Activated naive CD4-positive, alpha-beta T cell (primary cell): ENCODE measurements at places on chromosomes 6 and 20.
A peak's percentile ranks its signal among the peaks of the same experiment; 100 is the strongest.

DNA sequence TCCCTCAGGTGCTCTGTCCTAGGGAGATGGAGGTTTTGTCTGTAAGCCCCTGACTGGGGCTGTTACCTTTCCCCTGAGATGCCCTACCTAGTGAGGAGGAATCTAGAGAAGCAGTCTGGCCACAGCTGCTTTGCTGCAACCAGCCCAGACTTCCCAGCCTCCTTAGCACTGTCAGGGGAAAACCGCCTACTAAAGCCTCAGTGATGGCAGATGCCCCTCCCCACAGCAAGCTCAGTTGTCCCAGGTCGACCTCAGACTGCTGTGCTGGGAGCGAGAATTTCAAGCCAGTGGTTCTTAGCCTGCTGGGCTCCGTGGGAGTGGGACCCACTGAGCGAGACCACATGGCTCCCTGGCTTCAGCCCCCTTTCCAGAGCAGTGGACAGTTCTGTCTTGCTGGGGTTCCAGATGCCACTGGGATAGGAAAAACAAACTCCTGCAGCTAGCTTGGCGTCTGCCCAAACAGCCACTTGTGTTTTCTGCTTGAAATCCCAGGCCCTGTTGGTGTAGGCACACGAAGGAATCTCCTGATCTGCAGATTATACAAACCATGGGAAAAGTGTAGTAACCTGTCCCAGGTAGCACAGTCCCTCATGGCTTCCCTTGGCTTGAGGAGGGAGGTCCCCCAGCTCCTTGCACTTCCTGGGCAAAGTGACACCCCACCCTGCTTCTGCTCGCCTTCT, 146.4 kb upstream of the PROKR2 start:
- DNase-seq, result no peak

GRCh38 chr20:1435337-1435699, 31.3 kb downstream of the NSFL1C start:
- no peak for DNase-seq

DNA sequence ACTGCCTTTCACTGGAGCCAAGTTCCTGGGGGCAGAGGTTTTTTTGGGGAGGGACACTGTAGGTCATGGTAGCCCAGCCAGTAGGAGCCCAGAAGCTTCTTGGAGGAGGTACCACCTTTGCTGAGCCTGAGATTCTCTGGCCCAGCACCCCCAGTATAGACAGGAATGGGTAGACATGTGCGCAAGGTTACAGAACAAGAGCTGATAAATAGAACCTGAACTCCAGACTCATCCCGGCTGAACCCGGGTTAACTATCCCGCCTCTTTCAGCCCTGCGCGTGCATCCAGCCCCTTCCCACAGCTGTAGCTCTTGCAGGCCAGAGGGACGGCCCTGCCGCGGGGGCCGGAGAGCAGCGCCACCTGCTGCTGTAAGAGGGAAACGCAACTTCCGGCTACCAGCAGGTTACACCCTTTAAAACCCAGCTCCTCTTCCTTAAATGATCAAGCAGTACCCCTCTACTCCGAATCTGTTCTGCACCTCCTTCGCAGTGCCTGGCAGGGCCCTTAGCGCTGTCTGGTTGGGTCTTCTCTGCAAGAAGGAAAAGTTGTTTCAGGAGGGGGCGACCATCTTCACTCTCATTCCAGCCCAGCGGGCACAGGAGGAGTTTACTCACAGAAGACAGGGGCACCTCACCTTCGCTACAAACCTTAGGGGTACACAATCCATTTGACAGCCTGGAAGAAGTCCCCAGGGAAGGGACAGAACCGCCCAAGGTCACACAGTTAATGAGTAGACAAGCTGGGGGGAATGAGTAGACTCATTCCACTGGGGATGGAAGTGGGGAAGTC, 7.5 kb downstream of the SRXN1 start:
- DNase-seq, result peak; percentile 24

GRCh38 chr20:40416274-40416673, 272.8 kb downstream of the MAFB start:
- DNase-seq, result no peak

DNA sequence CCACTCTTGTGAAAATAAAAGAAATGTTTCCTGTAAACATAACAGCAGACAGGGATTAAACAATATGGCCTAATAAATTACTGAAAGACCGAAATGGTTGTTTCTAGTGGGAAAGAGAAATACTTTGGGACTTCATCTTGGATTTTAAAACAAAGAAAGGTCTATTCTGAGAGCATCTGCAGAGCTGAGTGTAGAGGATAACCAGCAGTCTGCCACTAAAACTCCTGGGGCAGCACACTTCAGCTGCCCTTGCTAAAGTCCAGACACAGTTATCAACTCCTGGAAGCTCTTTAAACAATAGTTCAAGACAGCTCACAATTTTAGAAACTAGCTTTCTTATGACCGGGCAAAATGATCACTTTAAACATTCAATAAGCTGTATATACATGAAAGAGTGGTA, 38.6 kb downstream of the AKIRIN2 start:
- DNase-seq, result no peak

GRCh38 chr20:4711511-4711910, 10.2 kb upstream of the PRND start:
- no peak for DNase-seq

GRCh38 chr20:63125838-63126601, 89.9 kb downstream of the YTHDF1 start:
- no peak for DNase-seq

GRCh38 chr6:36336208-36336710, 429 bp downstream of the BNIP5 start:
- no peak for DNase-seq

DNA sequence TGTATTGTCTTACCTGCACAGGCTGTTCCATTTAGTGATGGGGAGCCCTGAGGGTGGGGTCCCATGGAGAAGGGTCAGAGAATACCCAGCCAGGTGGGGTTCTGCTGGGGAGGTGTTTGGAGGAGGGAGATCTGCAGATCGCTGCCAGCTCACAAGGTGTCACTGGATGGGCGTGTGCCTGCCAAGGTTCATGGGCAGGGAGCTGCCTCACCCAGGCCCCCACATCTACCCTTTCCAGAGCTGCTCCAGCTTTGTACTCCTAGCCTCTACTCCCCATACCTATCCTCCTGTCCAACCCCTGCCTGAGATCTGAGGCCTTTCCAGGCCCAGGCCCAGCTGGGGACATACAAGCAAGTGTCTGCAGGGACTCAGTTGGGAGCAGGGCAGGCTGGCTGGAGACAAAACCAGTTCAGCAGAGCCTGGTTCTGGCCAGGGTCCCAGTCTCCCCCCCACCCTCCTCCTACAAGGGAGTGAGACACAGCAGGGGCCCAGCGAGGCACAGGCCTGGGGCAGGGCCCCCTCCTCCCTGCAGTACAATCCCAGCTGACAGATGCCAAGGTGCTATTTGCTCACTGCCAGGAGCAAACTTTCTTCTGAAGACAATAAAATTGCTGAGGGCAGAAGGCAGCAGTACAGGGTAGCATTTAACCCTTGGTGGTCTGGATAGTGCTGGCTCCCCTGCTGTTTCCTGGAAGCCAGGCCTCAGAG, 19.7 kb downstream of the SPDEF start:
- DNase-seq, result no peak

GRCh38 chr20:56828402-56828801, 199.3 kb downstream of the TFAP2C start:
- no peak for DNase-seq

- DNase-seq, result no peak
Measured at GRCh38 chr20:49765846-49766541, 46.6 kb upstream of the SLC9A8 start.

DNA sequence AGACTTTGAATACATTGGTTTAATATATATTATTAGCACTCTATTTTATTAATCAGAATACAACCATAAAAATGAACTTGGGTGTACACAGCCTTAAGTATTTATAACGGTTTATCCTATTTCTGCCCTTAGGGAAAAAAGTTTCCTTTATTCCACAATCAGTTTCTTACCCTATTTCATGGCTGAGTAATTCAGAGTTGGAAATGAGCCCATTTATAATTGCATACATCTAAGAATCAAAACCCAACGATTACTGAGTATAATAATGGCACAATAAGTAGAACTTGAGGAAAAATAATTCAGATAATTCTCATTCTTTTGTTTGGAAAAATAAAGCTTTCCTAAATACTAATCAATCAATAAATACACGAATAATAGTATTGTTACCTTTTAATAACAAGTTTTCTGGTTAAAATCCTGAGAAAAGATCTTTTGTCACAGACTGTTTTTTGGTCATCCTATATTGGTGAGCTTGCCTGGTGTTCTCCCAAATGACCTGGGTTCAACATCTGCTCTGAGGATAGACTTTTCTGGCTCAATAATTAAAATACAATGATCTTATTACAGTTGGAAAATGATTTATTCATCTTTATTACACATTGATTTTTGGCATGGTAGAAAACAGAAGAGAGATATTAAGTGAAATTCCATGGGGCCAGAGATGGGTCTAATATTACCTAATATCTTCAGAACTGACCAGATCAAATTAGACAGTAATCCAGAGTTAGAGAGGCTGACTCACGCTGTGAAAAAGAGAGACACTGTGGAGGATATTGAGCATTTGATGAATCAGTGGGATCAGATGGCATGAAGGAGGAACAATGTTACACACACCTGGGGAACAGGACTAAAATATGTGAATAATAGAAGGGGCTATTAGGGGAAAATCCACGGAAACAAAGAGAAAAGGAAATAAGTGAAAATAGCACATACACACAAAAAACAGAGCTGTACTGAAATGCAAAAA, 162.1 kb upstream of the TBX18 start:
- DNase-seq, result no peak

GRCh38 chr20:41087777-41088176, 49.6 kb upstream of the PLCG1 start:
- DNase-seq, result no peak

DNA sequence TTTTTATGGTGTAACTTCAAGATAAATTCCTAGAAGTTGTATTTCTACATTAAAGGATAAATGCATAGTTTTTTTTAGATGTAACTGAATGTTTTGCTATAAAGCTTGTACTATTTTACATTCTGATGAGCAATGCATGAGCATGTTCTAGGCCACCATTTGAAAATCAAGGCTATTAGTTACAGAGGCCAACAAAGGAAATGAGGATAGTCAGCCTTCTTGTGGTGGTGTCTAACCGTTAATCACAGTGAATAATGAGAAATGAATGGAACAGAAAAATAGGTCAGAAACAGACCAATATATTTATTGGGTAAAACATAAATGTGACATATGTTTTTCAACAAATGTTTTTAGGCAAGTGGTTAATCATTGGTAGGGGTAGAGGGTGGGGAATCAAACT, 37.6 kb upstream of the L3MBTL3 start:
- DNase-seq, result no peak

DNA sequence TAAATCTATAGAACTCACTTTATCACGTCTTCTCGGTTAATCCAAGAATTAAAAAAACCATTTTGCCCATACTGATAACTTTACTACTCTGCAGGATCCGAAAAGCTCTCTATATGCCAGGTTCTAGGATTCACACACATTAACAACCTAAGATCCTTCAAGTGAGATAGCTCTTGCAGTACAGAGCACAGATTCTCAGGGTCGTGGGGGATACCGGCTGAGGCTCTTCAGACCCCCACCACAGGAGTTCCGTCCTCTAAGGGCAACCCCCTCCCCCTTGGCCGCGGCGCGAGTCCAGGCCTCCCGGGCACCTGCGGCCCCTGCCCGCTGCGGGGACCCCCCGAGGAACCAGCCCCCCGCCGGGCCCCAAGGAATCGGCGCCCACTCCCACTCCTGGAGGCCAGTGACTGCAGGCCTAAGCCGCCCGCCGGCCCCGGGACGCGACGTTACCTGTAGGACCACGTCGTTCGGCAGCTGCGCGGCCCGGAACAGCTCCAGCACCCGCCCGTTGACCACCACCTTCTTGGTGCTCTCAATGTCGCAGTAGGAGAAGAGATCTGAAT, 892 bp downstream of the REPS1 start:
- DNase-seq, result no peak

DNA sequence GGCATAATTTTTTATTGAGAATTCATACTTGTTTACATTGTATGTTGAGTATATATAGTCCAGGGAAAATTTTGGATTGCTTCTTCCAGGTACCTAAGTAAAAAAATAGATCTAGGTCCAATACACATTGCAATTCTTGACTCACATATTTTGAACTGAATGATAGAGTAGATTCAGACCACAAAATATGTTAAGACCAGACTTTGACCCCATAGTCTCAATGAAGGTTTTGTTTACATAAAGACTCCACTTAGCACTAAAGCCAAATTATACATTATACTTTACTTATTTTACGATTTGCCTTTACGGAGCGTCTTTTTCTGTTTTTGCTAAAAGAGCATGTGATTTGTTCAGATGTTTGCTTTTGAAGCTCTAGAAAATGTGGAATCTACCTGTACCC, 144.1 kb upstream of the PTCHD4 start:
- DNase-seq, result no peak

GRCh38 chr6:167302074-167302473, 11.0 kb downstream of the UNC93A start:
- DNase-seq, result no peak

- no peak for DNase-seq
Measured at GRCh38 chr6:123994168-123994567, 190.5 kb downstream of the NKAIN2 start.

DNA sequence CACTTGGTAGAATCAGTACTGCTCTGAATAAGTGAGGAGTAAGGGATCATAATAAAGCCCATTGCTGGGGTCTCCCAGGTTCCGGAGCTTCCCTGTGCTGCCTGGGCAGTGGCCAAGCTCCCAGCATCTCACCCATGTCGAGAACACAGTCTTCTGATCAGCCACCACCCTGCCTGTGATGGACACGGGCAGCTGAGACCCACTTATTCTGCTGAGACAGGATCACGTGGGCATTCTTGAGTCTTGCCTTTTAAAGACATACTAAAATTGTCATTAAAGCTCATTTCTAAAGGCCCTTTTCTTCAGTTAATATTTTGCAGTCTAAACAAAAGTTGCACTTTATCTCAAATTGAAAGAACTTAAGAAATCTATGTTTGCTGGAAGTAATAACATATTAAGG, 42.7 kb upstream of the SLC22A2 start:
- DNase-seq, result no peak

DNA sequence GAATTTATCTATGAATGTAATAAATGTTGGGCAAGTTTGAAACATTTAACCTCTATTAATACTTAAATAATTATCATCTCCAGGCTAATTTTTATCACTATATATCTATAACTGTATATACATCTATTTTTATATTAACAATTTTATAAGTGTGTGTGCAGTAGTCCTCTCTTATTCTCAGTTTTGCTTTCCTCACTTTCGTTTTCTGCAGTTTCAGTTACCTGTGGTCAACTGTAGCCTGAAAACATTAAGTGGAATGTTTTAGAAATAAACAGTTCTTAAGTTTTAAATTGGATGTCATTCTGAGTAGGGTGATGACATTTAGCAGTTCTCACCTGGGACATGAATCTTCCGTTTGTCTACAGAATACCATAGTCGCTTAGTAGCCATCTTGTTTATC, 379.4 kb upstream of the MAN1A1 start:
- DNase-seq, result no peak

DNA sequence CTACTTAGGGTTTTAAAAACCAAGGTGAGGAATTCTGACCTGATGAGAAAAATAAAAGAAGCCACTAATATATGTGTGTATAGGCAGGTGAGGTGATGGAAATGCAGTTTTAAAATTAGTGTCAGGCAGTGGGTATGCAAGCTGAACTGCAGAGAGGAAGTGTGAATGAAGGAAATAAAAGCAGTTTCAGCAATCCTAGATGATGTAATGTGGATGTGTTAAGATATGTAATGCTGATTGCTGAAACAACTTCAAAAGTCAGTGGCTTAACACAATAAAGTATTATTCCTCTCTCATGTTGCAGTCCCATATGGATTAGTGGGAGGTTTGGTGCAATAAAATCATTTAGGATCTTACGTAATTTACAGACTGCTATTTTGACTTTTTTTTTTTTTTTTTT, 119.9 kb upstream of the ASCC3 start:
- DNase-seq, result no peak
